ENCODE measurements at places on chromosomes 5 and 9. TPM values are rescaled to one million over a fixed set of nuclear protein-coding genes. Genes with fewer than 3 reads are reported as not detected.

DNA sequence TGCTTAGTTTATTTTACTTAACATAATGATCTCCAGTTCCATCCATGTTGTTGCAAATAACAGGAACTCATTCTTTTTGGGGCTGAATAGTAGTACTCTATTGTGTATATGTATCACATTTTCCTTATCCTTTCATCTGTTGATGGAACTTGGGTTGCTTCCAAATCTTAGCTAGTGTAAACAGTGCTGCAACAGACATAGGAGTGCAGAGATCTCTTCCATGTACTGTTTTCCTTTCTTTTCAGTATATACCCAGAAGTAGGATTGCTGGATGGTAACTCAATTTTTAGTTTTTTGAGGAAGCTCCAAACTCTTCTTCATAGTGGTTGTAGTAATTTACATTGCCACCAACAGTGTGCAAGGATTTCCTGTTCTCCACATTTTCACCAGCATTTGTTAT, 138.8 kb upstream of the POC5 start:
- no peak for DNase-seq

Gene FGD3
- 25.7 TPM for total RNA-seq

Gene NUTM2G
- total RNA-seq, result not detected

GRCh38 chr9:136673088-136673974, 10.6 kb downstream of the EGFL7 start:
- DNase-seq, result no peak

Gene AQP7
- 2.4 TPM for total RNA-seq

DNA sequence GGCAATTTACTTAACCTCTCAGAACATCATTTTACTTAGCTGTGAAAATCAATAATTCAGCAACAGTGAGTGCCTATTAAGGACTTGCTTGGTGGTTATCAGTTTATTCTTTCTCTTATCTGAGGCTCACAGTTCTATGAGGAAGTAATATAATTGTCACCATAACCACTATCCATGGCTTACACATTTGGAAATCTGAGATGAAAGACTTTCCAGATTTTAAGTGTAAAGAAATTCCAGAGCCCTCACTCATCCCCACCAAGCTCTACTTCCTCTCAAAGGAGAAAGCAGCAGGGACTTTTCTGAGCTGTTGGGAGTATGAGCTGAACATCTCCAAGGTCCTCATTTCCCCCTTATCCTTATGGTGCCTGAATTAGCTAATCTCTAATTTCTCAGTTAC, 321.5 kb downstream of the FBXL7 start:
- no peak for DNase-seq

DNA sequence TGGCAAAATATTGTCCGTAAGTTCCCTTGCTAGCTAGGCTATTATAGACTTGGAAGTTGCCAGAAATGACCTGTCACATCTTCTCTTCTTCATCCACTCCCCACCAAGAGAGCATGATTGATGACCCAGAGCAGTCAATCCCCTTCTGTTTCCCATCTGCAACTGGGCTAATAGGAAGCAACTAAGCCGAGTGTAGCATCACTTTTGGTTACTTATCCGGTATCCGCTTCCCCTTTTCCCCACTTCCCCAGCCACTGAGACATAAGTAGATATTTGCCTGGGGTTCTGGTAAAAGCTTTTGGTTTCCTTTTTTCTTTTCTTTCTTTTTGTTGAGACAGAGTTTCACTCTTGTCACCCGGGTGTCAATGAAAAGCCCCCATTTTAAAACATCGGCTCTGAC, 29.4 kb upstream of the LIFR start:
- no peak for DNase-seq

DNA sequence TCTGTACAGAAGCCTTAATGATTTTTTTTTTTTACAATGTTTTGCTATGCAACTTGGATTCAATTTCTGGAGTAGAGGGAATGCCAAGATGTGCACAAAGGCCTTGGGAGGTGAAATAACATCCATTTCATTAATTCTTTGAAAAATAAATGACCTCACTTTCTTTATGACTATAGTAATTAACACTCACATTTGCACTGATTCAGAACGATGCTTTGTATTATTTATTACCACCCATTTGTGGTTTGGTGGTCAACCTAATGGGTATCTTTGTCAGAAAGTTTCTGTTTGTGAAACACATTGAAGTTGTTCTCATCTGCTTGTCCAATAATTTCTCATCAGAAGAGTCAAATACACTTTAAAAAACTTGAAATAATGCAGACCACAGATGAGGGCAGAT, 169.3 kb downstream of the NTRK2 start:
- no peak for DNase-seq

Gene SLC4A9
- total RNA-seq, result 0.35 TPM

GRCh38 chr5:37120270-37120669, 128.9 kb downstream of the CPLANE1 start:
- DNase-seq, result no peak

- DNase-seq, result no peak
Measured at GRCh38 chr5:40017135-40017534, 592.4 kb upstream of the DAB2 start.

Data from Caco-2 (cell line).